GM13976 (cell line): ENCODE measurements at places on chromosomes 3 and 15.

DNA sequence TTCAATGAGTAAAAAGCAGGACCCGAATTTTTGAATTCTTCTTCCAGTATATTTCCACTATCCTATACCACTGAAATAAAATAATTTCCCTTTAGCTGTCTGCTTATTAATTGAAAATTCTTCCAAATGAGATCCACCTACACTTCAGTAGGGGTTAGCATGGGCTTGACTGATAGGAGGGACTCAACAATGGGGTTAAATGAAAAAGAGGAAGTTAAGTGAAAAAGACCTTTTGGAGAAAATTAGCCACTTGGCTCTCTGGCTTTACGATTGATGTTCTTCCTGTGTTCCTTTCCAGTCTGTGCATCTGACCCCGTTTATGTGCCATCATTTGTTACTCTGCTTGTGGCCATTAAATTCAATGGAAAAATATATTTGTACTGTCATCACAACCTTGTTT, 54.0 kb upstream of the GCNT3 start:
- no peak for DNase-seq

DNA sequence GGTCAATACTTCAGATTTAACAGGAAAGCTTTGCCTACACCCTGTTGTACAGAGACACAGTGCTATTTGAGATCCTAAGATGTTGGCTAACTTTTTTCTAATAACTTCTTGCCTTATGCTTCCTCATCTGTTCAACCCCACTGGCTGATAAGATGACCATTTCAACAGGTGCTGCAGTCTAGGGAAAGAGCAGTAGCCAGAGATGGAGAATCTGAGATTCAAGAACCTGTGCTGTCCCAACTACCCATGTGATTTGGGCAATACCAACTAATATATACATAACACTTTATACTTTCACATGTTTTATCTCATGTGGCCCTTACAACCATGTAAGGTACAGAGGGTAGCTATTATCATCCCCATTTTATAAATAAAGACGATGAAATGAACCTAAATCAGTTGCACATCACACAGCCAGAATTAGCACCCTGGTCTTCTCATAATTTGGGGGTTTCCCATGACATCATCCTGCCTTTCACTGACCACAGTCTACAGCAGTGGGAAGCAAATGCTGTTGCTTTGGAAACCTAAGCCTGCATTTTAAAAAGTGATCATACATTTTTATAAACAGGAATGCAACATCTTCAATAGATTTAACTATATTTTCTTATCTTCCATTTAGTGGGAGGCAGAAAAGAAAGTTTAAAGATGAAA, 9.7 kb downstream of the TTC23 start:
- DNase-seq = peak; percentile 68

- no peak for DNase-seq
Observed at GRCh38 chr15:87672309-87673288, 583.9 kb downstream of the NTRK3 start.

- DNase-seq = no peak
Observed at GRCh38 chr15:36365963-36366362, 213.5 kb upstream of the CDIN1 start.

GRCh38 chr3:45477041-45477725, 88.8 kb downstream of the LARS2 start:
- no peak for DNase-seq

DNA sequence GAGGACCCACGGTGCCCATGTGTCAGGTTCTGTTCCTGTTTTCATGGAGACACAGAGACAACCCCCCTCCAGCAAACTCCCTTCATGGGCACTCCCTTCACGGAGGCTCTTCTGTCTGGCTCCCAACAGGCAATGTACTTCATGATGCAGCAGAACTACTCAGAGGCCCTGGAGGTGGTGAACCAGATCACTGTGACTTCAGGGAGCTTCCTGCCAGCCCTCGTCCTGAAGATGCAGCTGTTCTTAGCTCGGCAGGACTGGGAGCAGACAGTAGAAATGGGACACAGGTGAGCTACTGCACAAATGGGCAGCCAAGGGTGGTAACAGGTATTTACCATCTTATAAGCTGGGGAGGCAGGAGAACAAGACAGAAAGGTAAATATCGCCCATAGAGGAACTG, 7.0 kb downstream of the TTC21A start:
- no peak for DNase-seq

DNA sequence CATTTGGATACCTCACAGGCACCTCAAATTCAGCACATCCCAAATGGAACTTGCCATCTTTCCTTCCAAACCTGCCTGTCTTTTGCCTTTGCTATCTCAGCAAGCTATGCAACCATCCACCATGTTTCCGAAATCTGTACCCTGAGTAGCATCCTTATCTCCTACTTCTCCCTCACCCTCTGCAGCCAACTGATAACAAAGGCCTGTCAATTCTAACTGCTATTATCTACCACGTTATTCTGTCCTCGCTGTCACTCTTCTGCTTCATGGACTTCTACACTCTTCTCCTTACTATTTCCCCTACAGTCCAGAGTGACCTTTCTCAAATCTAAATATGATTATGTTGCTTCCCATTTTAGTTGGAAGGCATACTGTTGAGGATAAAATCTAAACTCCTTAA, 25.5 kb upstream of the TAFA4 start:
- no peak for DNase-seq

DNA sequence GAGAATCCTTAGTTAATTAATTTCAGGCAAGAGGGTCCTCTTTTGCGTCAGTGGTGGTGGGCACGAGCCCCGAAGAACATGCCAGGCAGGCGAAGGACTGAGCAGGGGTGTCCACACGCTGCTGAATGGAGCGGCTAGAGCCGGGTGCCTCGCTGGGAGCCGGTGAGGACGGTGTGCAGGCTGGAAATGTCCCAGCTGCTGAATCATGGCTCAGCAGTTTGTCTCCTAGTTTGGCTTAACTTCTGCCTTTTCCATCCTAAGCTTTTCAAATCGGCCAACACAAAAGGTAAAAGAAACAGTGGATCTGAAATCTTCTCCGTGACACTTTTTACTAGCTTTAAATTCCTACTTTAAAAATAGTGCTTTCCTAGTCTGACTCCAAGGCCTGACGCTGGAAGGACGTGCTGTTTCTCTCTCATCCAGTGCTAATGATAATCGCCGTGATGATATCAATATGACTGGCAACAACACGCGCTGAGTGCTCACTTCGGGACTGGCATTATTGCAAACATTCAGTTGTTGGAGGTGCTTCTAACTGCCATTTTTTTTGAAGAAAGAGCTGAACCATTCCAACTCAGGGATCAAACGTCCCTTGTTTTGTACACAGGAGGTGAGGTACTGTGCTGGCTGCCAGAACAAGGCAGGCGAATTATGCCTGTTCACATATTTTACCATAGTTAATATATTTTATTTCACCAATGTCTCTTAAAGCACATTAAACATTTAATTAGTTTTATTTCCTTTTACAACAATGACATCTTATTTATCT, 19.8 kb downstream of the PCSK6 start:
- no peak for DNase-seq

DNA sequence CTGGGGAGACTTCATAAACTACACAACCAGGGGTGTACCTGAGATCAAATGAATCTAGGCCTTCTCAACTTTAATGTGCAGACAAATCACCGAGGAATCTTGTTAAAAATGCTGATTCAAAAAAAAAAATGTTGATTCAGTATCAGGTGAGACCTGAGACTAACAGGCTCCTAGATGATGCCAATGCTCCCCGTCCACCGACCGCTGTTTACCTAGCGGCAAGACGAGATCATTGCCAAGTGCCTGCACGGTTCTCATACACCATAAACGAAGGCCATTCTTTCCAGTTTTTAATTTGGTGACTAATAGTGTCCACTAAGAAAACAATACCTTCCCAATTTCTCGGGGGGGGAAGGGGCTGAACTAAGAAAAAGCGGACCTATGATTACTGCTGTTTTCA, 2.5 kb upstream of the FSIP1 start:
- DNase-seq = no peak

DNA sequence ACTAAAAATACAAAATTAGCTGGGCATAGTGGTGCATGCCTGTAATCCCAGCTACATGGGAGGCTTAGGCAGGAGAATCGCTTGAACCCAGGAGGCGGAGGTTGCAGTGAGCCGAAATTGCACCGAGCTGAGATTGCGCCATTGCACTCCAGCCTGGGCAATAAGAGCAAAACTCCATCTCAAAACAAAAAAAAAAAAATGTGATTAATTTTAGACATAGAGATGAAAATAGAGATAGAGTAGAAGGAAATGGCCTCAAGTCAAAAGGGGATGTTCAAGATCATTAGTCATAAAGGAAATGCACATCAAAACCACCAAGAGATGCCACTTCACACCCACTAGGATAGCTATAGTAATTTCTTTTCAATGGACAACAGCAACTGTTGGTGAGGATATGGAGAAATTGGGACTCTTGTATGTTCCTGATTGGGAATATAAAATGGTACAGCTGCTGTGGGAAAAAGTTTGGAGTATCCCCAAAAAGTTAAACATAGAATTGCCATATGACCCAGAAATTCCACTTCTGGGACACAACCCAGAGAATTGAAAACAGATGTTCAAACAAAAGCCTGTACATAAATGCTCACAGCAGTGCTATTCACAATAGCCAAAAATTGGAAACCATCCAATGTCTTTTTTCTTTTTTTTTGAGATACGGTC, 55.4 kb downstream of the ABHD2 start:
- DNase-seq = no peak

- no peak for DNase-seq
Observed at GRCh38 chr3:134437211-134437752, 48.5 kb downstream of the ANAPC13 start.

DNA sequence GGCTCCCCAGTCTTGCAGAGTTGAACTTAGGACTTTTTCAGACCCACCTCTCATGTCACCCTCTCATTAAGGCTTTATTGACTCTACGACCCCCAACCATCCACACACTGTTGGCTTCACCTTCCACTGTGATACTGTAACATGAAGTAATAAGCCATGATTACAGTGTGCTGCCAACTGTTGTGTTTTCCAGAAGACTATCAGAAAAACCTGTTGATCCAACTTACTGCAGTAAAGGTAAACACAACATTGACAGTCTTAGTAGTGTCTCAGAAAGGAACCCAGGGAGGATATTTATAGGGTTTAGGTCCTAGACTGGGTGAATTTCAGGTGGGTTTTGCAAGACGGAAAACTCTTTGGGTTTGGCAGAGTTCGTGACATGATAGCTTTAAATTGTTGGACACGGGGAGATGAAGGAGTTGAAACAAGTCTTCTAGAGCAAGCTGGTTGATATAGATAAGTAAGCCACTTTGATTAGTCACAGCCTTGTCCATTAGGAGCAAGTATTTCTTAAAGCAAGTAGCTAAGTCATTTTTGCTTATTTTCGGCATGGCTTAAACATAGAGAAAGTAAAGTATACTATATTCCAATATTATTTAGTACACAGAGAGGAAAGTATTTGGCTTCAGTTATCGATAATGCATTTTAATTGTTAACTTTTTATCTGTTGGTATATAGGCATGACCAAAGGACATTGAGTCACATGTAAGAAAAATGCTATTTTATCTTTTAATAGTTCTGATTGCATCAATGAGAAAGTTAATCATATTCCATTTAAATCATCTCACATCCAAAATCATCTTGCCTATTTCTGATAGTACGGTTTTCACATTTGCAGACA, 2.4 kb upstream of the COL6A5 start:
- DNase-seq = no peak

DNA sequence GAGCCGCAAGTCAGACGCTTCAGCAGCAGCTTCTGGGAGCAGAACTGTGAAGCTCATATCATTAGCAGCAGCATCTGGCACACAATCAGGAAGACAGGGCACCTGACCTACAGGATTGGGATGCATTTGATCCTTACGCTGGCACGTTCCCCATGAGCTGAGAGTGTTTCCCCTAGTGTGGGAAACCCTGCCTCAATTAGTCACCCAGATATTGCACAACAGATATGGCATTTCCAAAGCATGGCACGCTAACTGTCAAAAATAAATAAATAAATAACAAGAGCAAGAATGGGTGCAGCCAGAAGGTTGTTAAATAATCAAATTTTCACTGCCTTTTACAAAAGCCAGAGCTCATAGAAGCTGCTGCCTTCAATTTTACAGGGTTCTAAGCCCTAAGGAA, 189.6 kb upstream of the THBS1 start:
- no peak for DNase-seq

- no peak for DNase-seq
Observed at GRCh38 chr15:45827275-45827674, 192.4 kb downstream of the SQOR start.

- DNase-seq = no peak
Observed at GRCh38 chr3:61268644-61269043, 17.4 kb upstream of the FHIT start.

DNA sequence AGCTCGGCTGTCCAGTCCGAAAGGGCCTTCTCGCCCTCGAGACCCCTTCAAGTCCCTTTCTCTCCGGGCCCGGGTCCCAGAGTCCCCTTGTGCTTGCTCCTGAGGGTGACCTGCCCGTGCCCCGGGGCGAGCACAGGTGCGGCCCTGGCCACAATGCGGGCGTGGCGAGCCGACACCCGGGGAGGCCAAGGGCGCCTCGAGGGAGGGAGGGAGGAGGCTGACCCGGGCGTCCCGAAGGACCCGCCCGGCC, 810 bp upstream of the MEF2A start:
- DNase-seq = no peak

- no peak for DNase-seq
Observed at GRCh38 chr15:69161878-69162213, 1.4 kb downstream of the GLCE start.

- no peak for DNase-seq
Observed at GRCh38 chr15:66773129-66773873, 71.3 kb downstream of the SMAD6 start.

DNA sequence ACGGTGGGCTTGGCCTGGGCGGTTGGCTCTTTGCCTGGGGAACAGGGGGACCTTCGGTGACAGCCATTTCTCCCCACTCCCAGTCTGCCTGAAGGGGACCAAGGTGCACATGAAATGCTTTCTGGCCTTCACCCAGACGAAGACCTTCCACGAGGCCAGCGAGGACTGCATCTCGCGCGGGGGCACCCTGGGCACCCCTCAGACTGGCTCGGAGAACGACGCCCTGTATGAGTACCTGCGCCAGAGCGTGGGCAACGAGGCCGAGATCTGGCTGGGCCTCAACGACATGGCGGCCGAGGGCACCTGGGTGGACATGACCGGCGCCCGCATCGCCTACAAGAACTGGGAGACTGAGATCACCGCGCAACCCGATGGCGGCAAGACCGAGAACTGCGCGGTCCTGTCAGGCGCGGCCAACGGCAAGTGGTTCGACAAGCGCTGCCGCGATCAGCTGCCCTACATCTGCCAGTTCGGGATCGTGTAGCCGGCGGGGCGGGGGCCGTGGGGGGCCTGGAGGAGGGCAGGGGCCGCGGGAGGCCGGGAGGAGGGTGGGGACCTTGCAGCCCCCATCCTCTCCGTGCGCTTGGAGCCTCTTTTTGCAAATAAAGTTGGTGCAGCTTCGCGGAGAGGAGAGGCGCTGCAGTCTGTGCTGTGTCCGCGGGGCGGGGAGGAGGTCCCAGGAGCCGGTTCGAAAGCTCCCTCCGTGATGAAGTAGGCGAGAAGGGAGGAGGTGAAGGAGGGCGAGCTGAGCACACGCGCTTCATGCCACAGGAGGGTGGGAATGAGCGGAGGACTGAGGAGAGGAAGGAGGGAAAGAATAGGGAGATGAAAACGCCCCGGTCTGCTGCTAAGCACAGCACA, 9.6 kb downstream of the CLEC3B start:
- no peak for DNase-seq

- DNase-seq = no peak
Observed at GRCh38 chr3:30342318-30343060, 263.9 kb upstream of the TGFBR2 start.
